Vagina (tissue), 2 donors: ENCODE measurements at places on chromosomes 4 and X. TPM values are rescaled to one million over a fixed set of nuclear protein-coding genes. Genes with fewer than 3 reads are reported as not detected.

DNA sequence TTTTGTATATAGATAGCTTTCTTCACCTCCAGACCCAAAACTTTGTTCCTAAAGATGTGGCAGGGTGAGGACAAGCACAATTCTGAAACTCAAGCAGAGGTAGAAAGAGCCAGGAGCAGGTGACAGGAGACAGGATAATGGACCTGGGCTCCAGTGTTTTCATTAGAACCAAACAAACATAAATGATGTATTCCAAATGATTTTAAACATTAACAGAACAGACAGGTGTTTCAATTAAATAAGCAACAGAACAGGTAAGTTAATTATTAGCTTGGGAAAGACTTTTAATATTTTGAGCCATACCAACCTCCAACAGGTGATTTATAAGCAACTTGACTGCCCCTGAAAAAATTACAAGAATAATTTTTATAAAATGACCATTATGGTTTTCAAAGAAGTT, 459.4 kb upstream of the LCORL start:
- H3K27ac ChIP-seq: no peak overlapping the region
- H3K36me3 ChIP-seq: no peaks in the 10 kb centered on the region
- H3K27me3 ChIP-seq: no peaks in the 10 kb centered on the region

DNA sequence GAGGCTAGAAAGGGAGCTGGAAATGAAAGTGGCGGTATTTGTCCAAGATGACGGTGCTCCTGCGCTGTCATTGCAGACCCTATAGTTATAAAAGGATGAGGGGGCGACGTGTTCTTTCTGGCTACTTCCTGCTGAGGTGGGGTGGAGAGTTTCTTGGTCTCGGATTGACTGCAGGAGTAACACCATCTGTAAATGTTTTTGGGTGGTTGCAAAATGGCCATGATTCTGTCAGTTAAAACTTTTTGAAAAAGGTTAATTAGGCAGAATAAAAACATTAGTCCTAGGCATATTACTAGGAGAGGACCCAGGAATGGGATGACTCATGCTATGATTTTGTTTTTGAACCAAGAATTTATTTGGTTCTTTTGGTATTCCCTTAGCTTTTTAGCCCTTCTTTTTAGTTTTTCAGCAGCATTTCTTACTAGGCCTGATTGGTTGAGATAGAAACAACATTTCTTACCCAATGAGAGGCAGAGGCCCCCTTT, 53.1 kb downstream of the USP11 start:
- H3K27ac ChIP-seq: no peak overlapping the region
- DNase-seq: no peak
- no peaks in the 10 kb centered on the region for H3K36me3 ChIP-seq
- H3K4me3 ChIP-seq: no peak overlapping the region
- H3K27me3 ChIP-seq: no peaks in the 10 kb centered on the region

TMEM271 gene
- 0.25 TPM for total RNA-seq

GRCh38 chr4:56424697-56425514, 10.5 kb downstream of the PPAT start:
- DNase-seq: no peak
- H3K4me1 ChIP-seq: no peaks in the 10 kb centered on the region
- H3K27me3 ChIP-seq: no peaks in the 10 kb centered on the region
- H3K4me3 ChIP-seq: no peak overlapping the region

DNA sequence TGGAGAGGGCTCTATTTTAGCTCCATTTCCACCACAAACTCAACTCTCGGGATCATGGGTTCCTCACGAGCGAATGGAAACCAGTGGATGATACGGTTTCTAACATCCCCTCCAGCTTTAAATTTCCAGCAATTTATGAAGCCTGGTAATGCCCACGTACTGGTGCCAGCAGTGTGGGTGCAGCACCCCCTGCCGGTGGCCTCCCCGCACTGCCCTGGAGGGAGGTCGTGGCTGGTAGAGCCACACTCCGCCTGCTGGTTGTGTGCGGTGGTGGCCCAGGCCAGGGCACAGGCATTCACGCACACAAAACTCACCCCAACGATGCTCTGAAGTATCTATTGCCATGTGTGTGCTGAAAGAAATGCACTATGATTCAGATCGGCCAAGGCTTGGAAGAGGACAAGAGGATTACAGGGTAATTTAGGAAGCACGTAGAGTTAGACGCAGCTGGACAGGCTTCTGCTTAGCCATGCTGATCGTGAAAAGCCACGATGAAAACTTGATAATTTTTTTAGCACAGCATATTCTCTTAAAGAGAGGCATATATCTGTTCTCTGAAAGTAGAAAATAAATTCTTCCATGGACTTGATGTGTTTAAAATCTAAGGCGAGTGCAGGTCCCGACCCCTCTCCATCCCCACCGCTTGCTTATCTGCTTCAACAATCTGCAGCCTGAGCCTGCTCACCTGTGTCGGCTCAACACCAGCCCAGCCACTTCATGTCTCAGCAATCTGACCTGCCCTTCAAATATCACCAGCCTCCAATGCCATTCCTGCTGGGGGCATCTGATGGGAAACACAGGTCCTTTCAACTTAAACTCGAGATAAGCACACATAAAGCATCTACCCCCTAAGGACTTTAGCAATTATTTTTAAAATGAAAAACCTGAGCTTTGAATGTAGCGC, 59.1 kb downstream of the SCD5 start:
- no peak for DNase-seq
- H3K27me3 ChIP-seq: no peaks in the 10 kb centered on the region
- no peak overlapping the region for H3K27ac ChIP-seq
- no peaks in the 10 kb centered on the region for H3K36me3 ChIP-seq
- no peaks in the 10 kb centered on the region for H3K4me1 ChIP-seq
- no peak overlapping the region for H3K4me3 ChIP-seq

GRCh38 chr4:110352670-110353442, 123.1 kb upstream of the ENPEP start:
- H3K4me3 ChIP-seq: no peak overlapping the region
- no peaks in the 10 kb centered on the region for H3K36me3 ChIP-seq
- no peak for DNase-seq
- no peaks in the 10 kb centered on the region for H3K4me1 ChIP-seq
